ENCODE measurements at places on chromosomes 11 and 22.

- DNase-seq, result no peak
Observed at GRCh38 chr11:121555121-121555520, 102.4 kb upstream of the SORL1-AS1 start.

DNA sequence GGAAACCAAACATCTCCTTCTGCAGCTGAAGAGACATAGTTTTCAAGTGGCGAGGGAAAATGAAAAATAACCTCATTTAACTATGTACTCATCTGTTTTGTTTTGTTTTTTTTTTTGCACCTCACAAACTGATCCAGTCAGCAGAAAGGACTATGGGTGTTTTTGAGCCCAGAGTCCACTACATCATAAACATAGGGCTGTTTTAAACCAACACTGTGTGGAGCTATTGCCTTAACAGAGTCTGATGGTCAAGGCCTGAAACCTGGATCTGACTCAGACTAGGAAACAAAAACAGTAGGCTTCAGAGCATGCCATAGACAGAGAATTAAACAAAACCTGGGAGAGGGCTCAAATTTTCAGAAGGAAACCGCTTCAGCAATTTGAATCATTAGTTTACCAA lies 99.3 kb upstream of the FSHB start:
- DNase-seq, result no peak

- no peak for DNase-seq
Observed at GRCh38 chr11:79794057-79794456, 353.2 kb upstream of the TENM4 start.

DNA sequence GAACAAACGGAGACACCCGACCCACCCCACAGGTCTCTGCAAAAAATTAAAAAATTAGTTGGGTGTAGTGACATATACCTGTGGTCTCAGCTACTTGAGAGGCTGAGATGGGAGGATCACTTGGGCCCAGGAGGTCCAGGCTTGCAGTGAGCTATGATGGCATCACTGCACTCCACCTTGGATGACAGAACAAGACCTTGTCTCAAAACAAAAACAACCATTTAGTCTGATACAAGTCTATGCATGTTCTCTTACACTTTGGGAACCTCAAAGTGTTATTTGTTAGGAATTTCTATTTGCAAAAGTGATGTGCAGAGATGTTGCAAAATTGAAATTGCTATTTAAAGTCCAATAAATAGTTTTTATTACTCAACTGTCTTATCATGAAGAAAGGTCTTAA lies 14.3 kb downstream of the ATG13 start:
- DNase-seq, result no peak

- peak; percentile 57 for DNase-seq
Observed at GRCh38 chr11:118620529-118621070, 13.2 kb downstream of the PHLDB1 start.

Measured in Right ventricle myocardium superior (tissue), 1 donor.